ENCODE measurements at places on chromosomes 16 and 17. TPM values are rescaled to one million over a fixed set of nuclear protein-coding genes. Genes with fewer than 3 reads are reported as not detected.
A peak's percentile ranks its signal among the peaks of the same experiment; 100 is the strongest.

GRCh38 chr17:29592850-29593551, at the start of gene ANKRD13B:
ANKRD13B (plus strand) TSS chr17:29593132; CDS start chr17:29593622, 490 bp downstream.
- peak; percentile 80 for DNase-seq

DNA sequence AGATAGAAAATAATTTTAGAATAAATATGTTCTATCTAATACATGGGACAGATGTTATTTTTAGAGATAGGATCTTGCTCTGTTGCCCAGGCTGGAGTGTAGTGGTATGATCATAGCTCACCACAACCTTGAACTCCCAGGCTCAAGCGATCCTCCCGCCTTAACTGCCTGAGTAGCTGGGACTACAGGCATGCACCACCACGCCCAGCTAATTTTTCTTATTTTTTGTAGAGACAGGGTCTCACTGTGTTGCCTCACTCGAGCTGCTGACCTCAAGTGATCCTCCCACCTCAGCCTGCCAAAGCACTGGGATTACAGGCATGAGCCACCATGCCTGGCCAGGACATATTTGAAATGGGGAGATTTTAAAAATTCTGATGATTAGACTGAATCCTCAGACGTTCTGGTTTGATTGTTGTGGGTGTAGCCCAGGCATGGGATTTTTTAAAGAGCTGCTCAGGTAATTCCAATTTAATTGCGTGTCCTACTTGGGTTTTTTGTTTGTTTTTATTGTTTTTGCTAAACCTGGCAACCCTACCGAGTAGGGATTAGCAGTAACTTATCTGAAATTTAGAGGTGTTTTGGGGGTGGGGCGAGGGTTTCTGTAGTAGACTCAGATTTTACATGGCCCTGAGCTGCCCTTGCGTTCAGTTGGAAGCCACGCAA, 142.9 kb downstream of the RAB11FIP4 start:
- DNase-seq = no peak

DNA sequence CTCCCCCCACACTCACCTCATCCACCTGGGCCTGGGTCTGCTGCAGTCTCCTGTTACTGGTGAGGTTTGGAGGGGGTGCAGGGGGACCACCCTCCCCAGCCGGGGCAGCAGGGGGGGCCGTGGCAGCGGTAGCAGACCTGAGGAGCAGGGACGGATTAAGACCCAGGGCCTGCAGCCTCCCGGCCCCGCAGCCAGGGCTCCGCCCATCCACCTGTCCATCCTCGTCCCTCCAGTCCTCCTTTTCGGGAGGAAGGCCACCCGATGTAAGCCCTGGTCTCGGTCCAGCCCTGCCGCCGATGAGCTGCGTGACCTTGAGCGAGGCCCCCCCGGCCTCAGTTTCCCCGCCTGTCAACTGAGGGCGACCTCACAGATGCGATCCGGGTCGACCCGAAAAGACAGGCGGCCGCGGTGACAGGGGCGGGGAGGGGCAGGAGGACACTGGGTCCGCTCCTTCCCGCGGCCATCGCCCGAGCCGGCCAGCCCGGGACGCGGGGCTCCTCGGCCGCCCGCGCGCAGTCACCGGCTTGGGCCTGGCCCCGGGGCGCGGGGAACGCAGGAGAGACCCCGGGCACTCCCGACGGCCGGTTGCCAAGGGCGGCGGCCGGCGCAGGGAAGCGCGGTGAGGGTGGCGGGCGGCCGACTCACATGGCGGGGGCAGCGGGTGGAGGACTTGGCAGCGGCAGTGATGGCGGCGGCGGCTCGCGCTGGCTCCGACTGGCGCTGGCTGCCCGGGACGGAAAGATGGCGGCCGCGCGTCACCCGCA, at the start of gene VAMP2:
Gene VAMP2, minus strand, starts transcription at position 716 of the 764 bp plus-strand sequence. Its CDS starts 69 bp downstream, at position 647.
- DNase-seq = peak; percentile 92

DNA sequence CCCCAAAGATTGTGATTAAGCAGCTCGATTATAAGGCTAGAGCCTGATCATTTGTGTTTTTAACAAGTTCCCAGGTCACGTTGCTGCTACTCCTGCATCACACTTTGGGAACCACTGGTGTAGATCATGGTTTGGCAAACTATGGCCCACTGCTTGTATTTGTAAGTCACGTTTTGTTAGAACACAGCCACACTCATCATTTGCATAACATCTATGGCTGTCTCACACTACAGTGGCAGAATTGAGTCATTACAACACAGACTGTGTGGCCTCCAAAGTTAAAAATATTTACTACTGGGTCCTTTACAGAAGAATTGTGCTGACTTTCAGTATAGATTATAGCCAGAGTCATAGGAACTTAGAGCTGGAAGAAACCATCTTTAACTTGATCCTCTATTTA, 515.3 kb upstream of the PSMD7 start:
- no peak for DNase-seq

DNA sequence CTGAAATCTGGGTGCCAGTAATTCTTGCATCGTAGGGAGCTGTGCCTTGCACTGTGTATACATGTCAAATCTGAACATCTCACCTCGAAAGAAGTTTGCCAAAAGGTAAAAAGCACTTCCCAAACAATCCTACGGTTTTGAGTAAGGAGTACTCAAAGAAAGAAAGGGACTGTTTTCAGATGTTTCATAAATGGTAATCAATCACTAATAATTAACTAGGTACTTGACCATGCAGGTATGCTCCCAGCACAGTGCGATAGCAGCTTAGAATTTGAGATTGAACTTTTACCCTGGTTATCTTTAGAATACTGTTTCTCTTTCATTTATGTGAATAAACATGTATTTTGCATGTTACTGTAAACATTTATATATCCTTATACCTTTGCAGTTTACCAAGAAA, 39.0 kb downstream of the PRKCA start:
- no peak for DNase-seq

GRCh38 chr17:7323731-7324437, 5.3 kb downstream of the NEURL4 start:
- DNase-seq = peak; percentile 71

DNA sequence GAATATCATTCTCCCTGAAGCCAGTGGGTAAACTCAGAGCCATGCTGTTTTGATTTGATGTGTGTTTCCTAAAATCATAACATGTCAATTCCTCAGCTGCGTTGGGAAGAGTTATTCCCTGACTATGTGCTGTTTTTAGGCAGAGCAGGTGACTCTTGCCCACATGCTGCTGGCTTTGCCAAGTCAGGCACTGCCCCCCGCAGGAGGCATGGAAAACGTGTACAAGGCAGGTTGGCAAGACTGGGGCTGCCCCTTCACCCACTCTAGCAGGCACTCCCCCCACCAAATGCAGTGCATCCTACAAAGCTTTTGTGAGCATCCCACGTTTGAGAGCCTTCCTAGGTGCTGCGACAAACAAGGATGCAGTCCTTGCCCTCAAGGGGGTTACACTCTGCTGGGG, 38.3 kb upstream of the NAT9 start:
- no peak for DNase-seq

DNA sequence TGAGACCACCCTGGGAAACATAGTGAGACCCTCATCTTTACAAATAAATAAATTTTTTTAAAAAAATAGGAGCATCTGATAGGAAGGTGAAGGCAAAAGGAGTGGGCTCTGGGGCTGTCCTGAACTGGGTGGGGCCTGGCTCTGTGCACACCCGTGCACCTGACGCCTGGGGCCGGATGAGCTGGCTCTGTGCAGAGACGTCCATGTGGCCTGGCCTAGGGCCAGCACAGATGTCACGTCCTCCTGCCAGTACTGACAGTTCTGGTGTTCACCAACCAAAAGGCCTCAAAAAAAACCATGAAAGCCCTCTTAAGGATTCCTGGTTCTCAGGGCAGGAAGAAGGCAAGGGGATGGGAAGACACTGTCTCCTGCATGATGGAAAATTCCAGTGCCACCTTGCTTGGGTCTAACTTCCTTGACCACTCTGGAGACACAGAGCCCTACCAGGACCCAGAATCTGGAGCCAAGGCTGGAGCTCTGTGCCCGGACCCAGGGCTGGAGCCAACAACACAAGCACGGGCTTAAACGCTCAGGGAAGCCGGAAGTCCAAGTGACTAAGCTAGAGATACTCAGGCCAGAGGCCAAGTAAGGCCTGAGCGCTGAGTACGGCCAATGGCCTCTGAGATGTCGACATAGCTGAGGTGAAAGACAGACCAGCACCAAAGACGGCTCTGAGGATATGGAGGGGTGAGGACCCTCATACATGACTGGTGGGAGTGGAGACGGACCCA, 32.9 kb downstream of the COPRS start:
- no peak for DNase-seq

DNA sequence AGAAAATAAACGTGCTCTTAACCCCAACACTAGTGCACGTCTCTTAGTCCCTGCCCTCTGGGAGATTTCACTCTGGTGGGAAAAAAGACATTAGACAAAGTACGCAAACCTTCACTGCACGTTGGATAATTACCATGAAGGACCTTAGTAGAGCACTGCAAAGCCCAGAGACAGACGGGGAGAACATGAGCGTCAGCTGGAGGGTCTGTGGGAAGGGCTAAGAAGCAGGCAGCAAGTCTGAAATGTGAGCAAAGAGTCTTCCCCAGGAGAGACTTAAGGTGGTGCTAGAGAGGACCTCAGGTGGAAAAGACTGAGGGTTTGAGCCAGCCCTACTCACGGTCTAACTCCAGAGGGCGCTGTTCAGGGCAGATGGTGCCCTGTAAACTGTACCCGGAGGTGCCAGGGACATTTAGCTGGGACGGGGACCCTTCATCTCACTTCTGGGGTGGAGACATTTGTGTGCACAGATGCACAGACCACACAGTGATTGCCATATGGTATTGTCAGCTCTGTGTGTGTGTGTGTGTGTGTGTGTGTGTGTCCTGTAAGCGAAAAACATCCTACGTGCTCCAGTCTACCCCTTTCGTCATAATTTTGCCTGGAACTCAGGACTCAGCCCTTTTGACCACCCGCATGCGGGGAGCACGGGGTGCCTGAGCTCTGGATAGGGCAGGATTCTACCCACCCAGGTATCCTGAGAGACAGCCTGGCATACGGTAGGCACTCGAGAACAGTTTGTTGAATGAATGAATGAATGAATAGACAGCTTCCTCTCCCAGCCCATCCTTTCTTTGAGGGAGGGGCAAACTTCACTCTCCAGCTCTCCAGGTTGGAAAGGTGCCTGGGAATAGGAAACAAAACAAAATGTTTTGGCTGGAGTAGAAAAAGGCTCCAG, 10.1 kb upstream of the STAC2 start:
- no peak for DNase-seq

GRCh38 chr16:66079671-66080334, 286.7 kb upstream of the CDH5 start:
- DNase-seq = no peak

GRCh38 chr17:63675607-63676546, 24.0 kb downstream of the LIMD2 start:
- DNase-seq = peak; percentile 84

- DNase-seq = no peak
These were observed 195.9 kb upstream of the TBX2 start for GRCh38 chr17:61203671-61204131.

- peak; percentile 61 for DNase-seq
These were observed 5.3 kb downstream of the KDM6B start for GRCh38 chr17:7839190-7839875.

DNA sequence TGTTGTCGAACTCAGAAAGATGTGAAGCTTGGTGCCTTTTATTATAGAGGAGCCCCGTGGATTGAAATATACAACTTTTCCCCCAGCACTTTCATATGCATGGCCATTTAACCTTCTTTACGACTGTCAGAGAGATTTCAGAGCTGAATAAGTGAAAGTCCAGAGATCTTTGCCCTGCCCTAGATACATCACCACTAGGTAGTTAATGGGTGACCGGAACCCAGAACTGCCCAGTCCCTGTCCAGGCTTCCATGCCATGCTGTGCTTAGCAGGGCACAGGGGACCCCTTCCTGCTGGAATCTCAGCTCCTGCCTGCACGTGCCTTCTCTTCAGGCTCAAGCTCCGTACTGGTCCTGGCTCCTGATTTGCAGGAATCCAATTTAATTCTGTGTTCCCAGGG, 32.2 kb downstream of the SRL start:
- DNase-seq = no peak

GRCh38 chr17:43810226-43810715, 22.7 kb downstream of the MPP3 start:
- no peak for DNase-seq

DNA sequence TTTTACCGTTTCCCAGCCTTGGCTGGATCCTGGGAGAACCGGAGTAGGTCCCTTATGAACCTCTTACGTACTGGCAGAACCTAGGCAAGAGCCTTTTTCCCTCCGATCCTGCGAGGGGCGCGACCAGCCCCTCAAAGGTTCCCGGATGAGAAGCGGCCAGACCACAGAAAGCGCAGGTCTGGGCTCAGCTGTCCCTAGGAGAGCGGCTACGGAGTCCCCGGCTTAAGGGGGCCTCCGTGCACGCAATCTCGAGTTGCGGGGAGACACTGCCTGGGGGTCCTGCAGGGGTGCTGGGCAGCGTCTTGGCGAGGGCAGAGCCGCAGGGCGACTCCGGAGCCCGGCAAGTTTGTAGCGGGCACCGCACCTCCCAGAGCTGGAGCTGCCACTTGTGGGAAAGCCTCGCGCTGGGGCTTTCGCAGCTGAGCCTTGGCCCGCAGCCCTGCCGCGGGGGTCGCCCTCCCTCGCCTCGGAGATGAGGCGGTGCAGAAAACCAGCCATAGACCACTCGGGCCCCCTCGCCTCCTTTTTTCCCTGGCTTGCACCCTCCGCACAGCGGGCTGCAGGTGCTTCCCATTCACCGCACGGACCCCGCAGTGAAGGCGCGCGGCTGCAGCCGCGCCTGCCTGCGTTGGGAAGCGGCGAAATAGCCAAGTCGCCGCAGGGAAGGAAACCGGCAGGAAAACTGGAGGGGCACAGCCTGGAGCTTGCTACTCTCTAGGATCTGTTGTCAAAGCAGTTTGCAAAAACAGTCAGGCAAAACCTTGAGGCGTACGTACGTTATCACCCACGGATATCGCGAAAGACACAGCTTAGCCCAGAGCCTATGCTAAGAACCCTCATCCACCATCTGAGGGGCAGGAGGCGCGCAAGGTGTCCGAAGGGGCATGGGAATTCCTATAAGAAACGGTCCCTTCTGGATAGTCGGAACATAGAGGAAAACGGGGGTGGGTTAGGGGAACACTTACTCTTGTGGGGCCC, 834 bp downstream of the CDH8 start:
- no peak for DNase-seq

- DNase-seq = no peak
These were observed 156.4 kb upstream of the CCL2 start for GRCh38 chr17:34098699-34099098.

- DNase-seq = no peak
These were observed 66.7 kb downstream of the GTF3C1 start for GRCh38 chr16:27483088-27483437.

- no peak for DNase-seq
These were observed 2.7 kb upstream of the ZNF594 start for GRCh38 chr17:5194346-5194745.

- DNase-seq = no peak
These were observed 7.3 kb downstream of the C16orf89 start for GRCh38 chr16:5058476-5058875.

GRCh38 chr16:87956365-87957231, 5.4 kb downstream of the BANP start:
- DNase-seq = no peak

GRCh38 chr17:12603566-12603965, 62.1 kb upstream of the MYOCD start:
- DNase-seq = no peak

Gene MMP15
- 6.1 TPM for total RNA-seq

Gene MMP28
- total RNA-seq = 15.8 TPM

Gene C17orf50
- not detected for total RNA-seq
